NCI-H446 (cell line): ENCODE measurements at places on chromosomes 11 and 22.

- DNase-seq, result no peak
These were observed 951 bp upstream of the EHD1 start for GRCh38 chr11:64879244-64879900.

DNA sequence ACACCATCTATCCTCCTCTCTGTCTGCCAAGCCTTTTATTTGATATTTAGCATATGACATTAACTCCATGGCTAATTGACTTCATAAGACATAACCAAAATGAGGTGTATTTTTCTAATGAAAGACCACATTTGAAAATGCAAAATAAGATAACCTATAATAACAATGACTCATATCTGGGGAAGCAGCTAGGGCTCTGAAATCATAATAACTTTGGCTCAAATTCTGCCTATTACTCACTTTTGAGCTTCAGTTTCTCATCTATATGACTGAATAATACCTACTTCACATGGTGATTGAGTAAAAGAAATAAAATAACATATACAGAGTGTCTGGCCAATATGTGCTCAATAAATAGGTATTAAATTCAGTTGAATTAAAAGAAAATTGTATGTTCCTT is 1419.8 kb upstream of the TENM4 start:
- no peak for DNase-seq

GRCh38 chr11:69814411-69814810 is 4.8 kb downstream of the FGF3 start:
- no peak for DNase-seq

- peak; percentile 86 for DNase-seq
These were observed 6.3 kb downstream of the CEND1 start for GRCh38 chr11:783581-784015.

DNA sequence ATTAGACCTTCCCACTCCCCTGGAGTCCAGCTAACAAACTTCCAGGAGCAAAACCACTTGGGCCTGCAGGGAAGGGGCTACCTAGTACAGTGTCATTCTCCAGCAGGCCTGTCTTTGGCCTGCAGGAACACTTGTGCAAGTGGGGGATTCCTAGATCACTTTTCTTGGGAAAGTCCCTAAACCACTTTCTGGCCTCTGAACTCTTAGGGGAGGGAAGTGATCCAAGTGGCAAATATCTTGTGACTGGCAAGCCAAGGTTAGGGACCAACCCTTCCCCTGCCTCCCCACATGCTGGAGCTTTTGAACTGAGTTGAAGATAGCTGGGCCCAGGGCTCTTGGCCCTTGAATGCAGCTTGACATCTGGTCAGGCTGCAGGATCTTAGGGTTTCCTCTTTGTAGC is 17.2 kb downstream of the PPFIBP2 start:
- DNase-seq, result no peak

GRCh38 chr11:1648653-1649420 is 19.3 kb downstream of the KRTAP5-5 start:
- DNase-seq, result no peak

GRCh38 chr11:126061707-126062678 is 673 bp downstream of the CDON start:
- peak; percentile 67 for DNase-seq

DNA sequence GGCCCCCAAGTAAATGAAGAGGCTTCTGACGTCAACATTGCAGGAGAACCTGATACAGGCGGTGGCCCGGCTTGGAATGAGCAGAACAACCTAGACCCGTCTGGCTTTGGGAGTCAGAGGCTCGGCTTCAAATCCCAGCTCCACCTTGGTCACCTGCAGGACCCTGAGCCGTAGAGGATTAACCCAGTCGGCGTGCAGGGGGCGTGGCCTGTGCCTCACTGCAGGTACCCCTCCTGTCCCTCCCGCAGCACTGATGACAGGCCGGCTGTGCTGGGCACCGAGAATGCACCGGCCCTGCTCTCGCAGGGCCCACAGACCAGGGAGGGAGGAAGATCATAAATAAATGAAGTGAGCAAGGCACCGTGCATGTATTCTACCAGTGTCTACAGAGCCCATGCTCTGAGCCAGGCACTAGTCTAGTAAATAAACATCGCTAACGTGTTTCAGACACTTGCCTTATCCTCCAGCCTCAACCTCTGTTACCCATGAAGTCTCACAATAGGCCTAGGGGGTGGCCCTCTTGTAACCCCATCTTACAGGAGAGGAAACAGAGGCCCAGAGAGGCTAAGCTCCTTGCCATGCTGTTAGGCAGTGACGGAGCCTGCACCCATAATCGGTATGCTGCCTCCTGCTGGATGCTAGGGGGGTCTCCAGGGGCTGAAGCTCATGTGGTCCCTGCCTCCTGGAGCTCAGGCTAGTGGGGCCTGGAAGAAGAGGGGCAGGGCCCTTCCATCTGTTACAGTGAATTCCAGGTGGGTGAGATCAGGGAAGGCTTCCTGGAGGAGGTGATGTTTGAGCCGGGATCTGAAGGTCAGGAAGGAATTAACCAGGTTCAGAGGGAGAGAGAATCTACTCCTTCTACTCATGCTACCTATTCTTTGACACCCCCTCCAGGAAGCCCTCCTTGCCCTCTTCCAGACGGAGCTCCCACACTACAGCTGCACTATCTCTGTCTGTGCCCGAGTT is 53.4 kb downstream of the RTL6 start:
- DNase-seq, result no peak
